ENCODE measurements at places on chromosomes 7 and 10.

GRCh38 chr10:46096446-46096845 is 50.4 kb upstream of the MSMB start:
- no peak for DNase-seq

- no peak for DNase-seq
Measured at GRCh38 chr7:151754142-151754590, 122.7 kb downstream of the PRKAG2 start.

GRCh38 chr10:3578159-3578558 is 206.8 kb downstream of the KLF6 start:
- DNase-seq, result no peak

DNA sequence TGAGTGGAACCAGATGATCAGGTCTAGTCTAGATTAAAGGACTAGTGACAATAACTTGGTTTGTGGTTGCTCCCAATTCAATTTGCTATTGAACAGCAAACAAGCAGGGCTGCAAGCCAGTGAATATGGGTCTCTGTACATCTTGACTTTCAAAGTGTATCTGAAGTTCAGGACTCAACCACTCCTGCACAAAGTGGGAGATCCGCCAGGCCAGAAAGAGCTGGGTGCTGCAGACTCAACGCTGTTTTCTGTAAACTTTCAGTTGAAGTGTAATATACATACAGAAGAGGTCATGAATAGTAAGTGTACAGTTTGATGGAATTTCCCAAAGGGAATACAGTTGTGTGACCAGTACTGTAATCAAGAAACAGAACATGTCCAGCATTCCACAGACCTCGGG is 416.6 kb downstream of the RPS24 start:
- DNase-seq, result no peak

DNA sequence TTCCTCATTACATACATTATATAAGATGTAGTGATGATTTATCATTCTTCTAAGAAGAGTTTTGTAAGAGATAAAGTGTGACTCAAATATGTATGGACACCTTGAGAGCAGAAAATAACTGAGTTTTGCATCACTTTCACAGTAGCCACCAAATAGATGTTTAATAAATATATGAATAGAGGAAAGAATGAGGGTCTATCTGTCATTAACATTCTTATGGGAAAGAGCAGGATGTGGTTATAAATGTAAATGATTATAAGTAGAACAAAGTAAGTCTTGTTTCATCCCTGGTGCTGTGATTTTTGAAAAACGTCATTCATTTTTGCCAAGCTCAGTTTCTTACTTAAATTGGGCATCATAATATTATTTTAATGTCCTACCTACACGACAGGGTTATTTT is 15.0 kb upstream of the CRPPA start:
- no peak for DNase-seq

DNA sequence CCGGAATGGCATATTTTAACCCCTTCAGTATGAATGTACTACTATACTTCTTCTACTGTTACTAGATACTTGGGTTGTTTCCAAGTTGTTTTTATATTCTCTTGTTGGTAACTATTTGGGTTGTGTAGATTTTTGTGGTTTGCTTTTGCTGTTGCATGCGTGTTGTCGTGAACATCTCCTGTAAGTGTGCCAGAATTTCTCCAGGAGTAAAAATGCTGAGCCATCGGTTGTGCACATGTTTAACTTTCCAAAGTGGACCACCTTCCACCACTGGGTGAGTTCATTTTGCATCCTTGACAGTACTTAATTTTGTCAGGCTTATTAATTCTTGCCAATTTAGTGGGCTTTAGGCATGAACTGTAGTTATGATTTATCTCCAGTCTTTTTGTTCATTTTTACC is 47.9 kb downstream of the CSGALNACT2 start:
- DNase-seq, result no peak

GRCh38 chr10:97737770-97738265 is 890 bp downstream of the ZFYVE27 start:
- DNase-seq, result no peak
